Endothelial cell of umbilical vein (primary cell): ENCODE measurements at places on chromosomes 2 and 18. TPM values are rescaled to one million over a fixed set of nuclear protein-coding genes. Genes with fewer than 3 reads are reported as not detected.

The AQP12A gene
- not detected in 2 replicates for total RNA-seq

The ZSWIM2 gene
- total RNA-seq, result not detected in 2 replicates

The CCDC68 gene
- total RNA-seq, result 1.0 and 2.9 TPM in 2 replicates

The B4GALT6 gene
- 24.2 and 25.2 TPM in 2 replicates for total RNA-seq

The COL4A3 gene
- not detected in 2 replicates for total RNA-seq

The LRATD1 gene
- total RNA-seq, result not detected in 2 replicates

The DYNAP gene
- not detected in 2 replicates for total RNA-seq

The EVA1A gene
- 59.7 and 66.5 TPM in 2 replicates for total RNA-seq

The LONRF2 gene
- not detected in 2 replicates for total RNA-seq

The SPRED2 gene
- 7.8 and 9.6 TPM in 2 replicates for total RNA-seq

The SPDYA gene
- total RNA-seq, result 0.92 and 1.6 TPM in 2 replicates

The WBP1 gene
- 44.5 and 50.5 TPM in 2 replicates for total RNA-seq

The ABCB11 gene
- total RNA-seq, result 0.44 and 0.58 TPM in 2 replicates

The KCNF1 gene
- total RNA-seq, result 0.28 and 0.42 TPM in 2 replicates

The MYL1 gene
- total RNA-seq, result not detected in 2 replicates

The ESCO1 gene
- 9.1 and 12.0 TPM in 2 replicates for total RNA-seq

The SIX2 gene
- total RNA-seq, result 0.24 and 0.32 TPM in 2 replicates

The RND3 gene
- total RNA-seq, result 132 and 158 TPM in 2 replicates

The MPPE1 gene
- 28.8 and 30.6 TPM in 2 replicates for total RNA-seq

The GPR39 gene
- 0.20 TPM in 1 of 2 replicates, not detected in the other for total RNA-seq

The FNDC4 gene
- total RNA-seq, result 15.5 and 20.0 TPM in 2 replicates

The MTHFD2 gene
- 74.9 and 83.2 TPM in 2 replicates for total RNA-seq

The CDK15 gene
- not detected in 2 replicates for total RNA-seq

The ALK gene
- not detected in 2 replicates for total RNA-seq

The BABAM2 gene
- 26.9 and 27.6 TPM in 2 replicates for total RNA-seq

The FABP1 gene
- total RNA-seq, result not detected in 2 replicates

The RIT2 gene
- total RNA-seq, result not detected in 2 replicates

The PTMA gene
- total RNA-seq, result 1,418 and 1,488 TPM in 2 replicates

The PRR30 gene
- not detected in 2 replicates for total RNA-seq

The TAF4B gene
- total RNA-seq, result 1.2 and 2.0 TPM in 2 replicates

The PELI1 gene
- total RNA-seq, result 30.9 and 39.9 TPM in 2 replicates

The AMER3 gene
- not detected in 2 replicates for total RNA-seq

The IL36B gene
- total RNA-seq, result not detected in 2 replicates

The MC4R gene
- total RNA-seq, result not detected in 2 replicates

The SRD5A2 gene
- total RNA-seq, result not detected in 2 replicates

The SERPINB13 gene
- not detected in 2 replicates for total RNA-seq

The DSG1 gene
- not detected in 2 replicates for total RNA-seq

The RAB6C gene
- not detected in 2 replicates for total RNA-seq

The CDH2 gene
- total RNA-seq, result 59.5 and 84.2 TPM in 2 replicates

The STPG4 gene
- total RNA-seq, result 0.21 and 0.53 TPM in 2 replicates

The CNRIP1 gene
- 73.8 and 74.6 TPM in 2 replicates for total RNA-seq

The GTF2A1L gene
- not detected in 2 replicates for total RNA-seq

The DTYMK gene
- 91.9 and 104 TPM in 2 replicates for total RNA-seq

The SP9 gene
- not detected in 2 replicates for total RNA-seq

The FSHR gene
- total RNA-seq, result not detected in 2 replicates

The LYG2 gene
- not detected in 2 replicates for total RNA-seq

The UGT1A4 gene
- total RNA-seq, result not detected in 2 replicates
